Smooth muscle cell of the pulmonary artery (primary cell): ENCODE measurements at places on chromosomes 1 and 21. TPM values are rescaled to one million over a fixed set of nuclear protein-coding genes. Genes with fewer than 3 reads are reported as not detected.

SPATA17 gene
- total RNA-seq, result 0.66 and 1.2 TPM in 2 replicates

MGST3 gene
- 179 and 205 TPM in 2 replicates for total RNA-seq

SUSD4 gene
- total RNA-seq, result 0.17 TPM in 1 of 2 replicates, not detected in the other

TCHH gene
- 0.03 TPM in 1 of 2 replicates, not detected in the other for total RNA-seq

FNDC10 gene
- total RNA-seq, result 3.6 and 8.2 TPM in 2 replicates

FAAH gene
- 0.72 and 1.9 TPM in 2 replicates for total RNA-seq

LORICRIN gene
- total RNA-seq, result not detected in 2 replicates

RNF186 gene
- total RNA-seq, result not detected in 2 replicates

SCP2 gene
- total RNA-seq, result 136 and 137 TPM in 2 replicates

CRYZ gene
- total RNA-seq, result 37.3 and 46.7 TPM in 2 replicates

PPIE gene
- total RNA-seq, result 26.9 and 28.2 TPM in 2 replicates
